Natural killer cell (primary cell): ENCODE measurements at places on chromosomes 13 and 19.

- no peak for DNase-seq
- H3K4me1 ChIP-seq: peaks cover 47% of the 10 kb centered on the region
- H3K4me3 ChIP-seq: no peak overlapping the region
- H3K27me3 ChIP-seq: peaks cover 3% of the 10 kb centered on the region
- H3K27ac ChIP-seq: peak overlapping the region; percentile 84
These were observed 3.1 kb upstream of the SPIB start for GRCh38 chr19:50415661-50416033.

- peaks cover 12% of the 10 kb centered on the region for H3K36me3 ChIP-seq
- H3K4me3 ChIP-seq: no peak overlapping the region
- no peak overlapping the region for H3K27ac ChIP-seq
- DNase-seq: no peak
- peaks cover 31% of the 10 kb centered on the region for H3K4me1 ChIP-seq
- H3K27me3 ChIP-seq: no peaks in the 10 kb centered on the region
These were observed 14.6 kb upstream of the ASF1B start for GRCh38 chr19:14150770-14151661.

- no peaks in the 10 kb centered on the region for H3K27me3 ChIP-seq
- H3K27ac ChIP-seq: no peak overlapping the region
- no peaks in the 10 kb centered on the region for H3K36me3 ChIP-seq
- H3K4me3 ChIP-seq: no peak overlapping the region
These were observed 652.2 kb upstream of the PCDH20 start for GRCh38 chr13:62067821-62068220.

DNA sequence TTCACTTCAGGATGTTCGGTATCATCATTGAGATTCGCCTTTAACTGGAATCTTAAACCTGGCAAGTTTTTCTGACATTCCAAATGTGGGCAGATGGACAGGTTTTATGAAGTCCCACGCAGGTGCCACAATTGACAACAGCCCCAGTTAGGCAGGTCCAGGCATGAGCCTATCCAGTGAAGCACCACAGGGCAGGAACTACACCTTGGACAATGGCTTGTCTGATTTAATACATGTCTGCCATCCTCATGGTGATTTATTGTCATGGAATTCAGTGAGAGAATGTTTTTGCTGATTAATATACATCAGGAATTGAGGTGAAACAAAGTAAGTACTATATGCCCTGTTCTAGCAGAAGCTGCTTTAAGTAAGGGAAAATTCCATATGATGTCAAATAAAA, 10.2 kb upstream of the TPP2 start:
- no peak overlapping the region for H3K27ac ChIP-seq
- H3K27me3 ChIP-seq: no peaks in the 10 kb centered on the region
- no peak for DNase-seq
- peaks cover 4% of the 10 kb centered on the region for H3K4me1 ChIP-seq

- H3K4me3 ChIP-seq: no peak overlapping the region
- no peak for DNase-seq
- no peak overlapping the region for H3K27ac ChIP-seq
- H3K4me1 ChIP-seq: no peaks in the 10 kb centered on the region
These were observed 487.2 kb upstream of the GPC6 start for GRCh38 chr13:92739306-92739818.

DNA sequence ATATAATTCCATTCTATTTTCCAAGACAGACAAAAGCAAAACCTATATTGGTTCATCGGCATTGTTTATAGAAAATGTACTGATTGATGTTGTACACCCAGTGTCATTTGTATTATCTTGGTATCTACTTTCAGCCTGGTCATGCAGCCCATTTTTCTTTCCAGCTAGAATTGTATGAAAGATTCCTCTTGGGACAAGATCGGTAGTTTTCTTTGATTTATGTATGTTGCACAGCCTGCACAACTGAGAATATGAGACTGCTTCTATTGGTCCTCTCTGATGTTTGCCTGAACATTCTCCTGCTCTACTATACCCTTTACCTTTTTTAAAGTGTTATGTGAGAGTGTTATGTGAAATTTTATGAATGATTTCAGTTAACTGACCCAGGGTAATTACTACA, 487.7 kb upstream of the PRR20A start:
- no peaks in the 10 kb centered on the region for H3K4me1 ChIP-seq
- no peaks in the 10 kb centered on the region for H3K27me3 ChIP-seq
- H3K4me3 ChIP-seq: no peak overlapping the region

- H3K4me1 ChIP-seq: peaks cover 40% of the 10 kb centered on the region
- peaks cover 39% of the 10 kb centered on the region for H3K27me3 ChIP-seq
- H3K36me3 ChIP-seq: no peaks in the 10 kb centered on the region
- no peak overlapping the region for H3K4me3 ChIP-seq
- no peak overlapping the region for H3K27ac ChIP-seq
These were observed 993 bp downstream of the RGL3 start for GRCh38 chr19:11418094-11418548.
